ENCODE measurements at places on chromosomes 6 and 20. TPM values are rescaled to one million over a fixed set of nuclear protein-coding genes. Genes with fewer than 3 reads are reported as not detected.

The TGM3 gene
- 0.08 TPM for polyA plus RNA-seq

The BPIFA1 gene
- not detected for polyA plus RNA-seq

The OPN5 gene
- polyA plus RNA-seq, result 0.04 TPM

The SNAP25 gene
- not detected for polyA plus RNA-seq

The GLP1R gene
- not detected for polyA plus RNA-seq

The SLC22A7 gene
- not detected for polyA plus RNA-seq

DNA sequence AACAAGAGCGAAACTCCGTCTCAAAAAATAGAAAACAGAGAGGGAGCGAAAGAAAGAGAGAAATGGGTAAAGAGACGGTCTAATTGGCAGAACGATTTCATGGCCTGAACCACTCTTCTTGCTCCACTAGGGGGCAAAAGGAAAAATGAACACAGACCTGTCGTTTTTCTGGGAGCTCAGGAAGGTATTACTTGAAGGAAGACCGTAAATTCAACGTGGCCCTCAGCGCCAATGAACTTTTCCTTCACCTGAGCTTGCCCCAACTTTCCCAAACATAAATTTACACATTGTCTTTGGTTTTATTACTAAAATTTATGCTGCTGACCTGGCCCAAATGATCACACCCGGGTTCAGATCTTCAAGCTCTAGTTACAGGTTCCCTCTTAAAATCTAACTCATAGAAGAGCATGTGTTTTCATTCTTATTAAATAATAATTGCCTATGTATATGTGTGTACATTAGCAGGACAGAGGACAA is 67.3 kb downstream of the ATP9A start:
- DNase-seq, result no peak

- no peak for DNase-seq
Measured at GRCh38 chr20:13430346-13431002, 208.3 kb downstream of the TASP1 start.

DNA sequence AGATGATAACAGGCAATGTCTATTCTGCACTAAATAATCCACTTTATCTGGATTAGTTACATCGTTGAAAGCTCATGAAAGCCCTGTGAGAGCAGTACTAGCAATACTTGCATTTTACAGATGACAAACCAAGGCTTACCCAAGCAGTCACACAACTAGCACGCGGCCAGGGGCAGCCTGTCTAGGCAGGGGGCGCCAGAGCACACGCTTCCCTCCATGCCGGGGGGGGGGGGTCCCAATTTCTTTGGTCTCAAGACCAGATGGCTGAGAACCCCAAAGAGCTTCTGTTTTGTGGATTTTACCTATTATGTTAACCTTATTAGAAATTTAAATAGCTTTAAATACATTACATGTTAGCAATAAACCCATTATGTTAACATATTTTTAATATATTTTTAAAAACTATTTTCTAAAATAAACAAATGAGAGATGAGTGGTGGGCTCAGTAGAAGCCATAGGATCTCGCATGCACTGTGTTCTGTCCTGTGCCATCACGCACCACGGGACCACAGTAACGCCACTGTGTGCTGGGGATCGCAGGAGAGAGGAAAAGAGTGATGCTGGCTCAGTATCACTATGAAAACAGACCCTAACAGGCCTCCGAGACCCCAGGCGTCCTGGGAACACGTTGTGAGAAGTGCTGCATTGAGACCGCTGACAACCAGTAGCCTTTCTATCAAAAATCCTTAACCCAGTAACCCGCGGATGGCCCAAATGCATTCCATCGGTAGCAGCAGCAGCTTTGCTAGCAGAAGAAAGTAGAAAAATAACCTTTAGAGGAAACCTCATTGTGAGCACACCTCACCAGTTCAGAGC is 5.3 kb upstream of the PRR18 start:
- DNase-seq, result no peak

- DNase-seq, result no peak
Measured at GRCh38 chr6:148765898-148766808, 19.3 kb downstream of the UST start.

- DNase-seq, result no peak
Measured at GRCh38 chr6:42748203-42748898, 2.4 kb upstream of the TBCC start.

GRCh38 chr6:125611573-125612344 is 137.7 kb upstream of the HEY2 start:
- no peak for DNase-seq

DNA sequence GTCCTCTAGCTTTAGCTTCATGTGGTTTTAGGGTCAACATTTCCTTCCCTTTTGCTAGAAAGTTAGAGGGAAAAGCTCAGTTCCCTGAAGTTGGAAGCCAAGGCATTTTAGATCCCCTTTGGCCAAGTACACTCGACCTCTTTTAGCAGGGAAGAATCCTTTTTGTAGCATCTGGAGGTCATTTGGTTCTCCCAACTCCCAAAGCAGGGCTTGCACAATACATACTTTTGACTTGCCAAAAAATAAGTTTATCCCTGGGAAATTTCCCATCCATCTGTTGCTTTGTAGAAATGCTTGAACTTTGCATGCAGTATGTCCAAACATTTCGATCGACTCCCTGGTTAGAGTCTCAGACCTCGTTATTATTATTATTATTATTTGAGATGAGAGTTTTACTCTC is 4.6 kb upstream of the EDEM2 start:
- no peak for DNase-seq

DNA sequence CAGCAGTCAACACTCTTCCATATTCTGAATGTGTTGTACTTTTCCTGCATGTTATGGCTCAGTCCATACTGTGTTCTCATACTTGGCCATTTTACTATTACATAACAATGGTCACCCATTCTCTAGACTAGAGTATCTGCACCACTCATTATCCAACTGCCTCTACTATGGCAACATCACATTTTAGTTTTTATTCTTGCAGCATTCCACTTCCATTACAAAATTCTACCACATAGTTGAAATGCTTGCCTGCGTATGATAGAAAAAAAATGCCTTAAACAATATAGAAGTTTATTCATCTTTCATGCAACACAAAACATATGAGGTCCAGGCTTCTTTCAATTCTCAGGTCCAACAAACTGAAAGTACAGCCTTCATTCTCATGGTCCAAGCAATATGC is 128.0 kb downstream of the TENT5A start:
- no peak for DNase-seq

GRCh38 chr6:136161950-136162349 is 88.2 kb downstream of the MTFR2 start:
- DNase-seq, result no peak

DNA sequence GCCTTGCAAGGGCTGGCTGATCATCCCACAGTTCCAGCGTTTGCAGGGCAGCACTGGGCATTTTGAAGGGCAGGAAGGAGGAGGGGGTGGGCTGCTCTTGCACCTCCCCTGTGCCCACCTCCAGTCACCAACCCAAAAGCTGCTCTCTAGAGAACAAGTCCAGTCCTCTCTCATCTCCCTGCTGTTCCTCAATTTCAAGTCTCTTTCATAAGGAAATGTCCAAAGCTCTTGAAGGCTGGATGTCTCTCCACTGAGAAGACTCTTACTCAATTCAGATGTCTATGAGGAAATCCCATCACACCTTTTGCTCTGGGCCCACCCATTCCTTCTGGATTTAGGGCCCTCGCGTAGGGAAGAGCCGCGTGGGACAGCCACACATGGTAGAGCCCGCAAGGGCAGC is 31.7 kb downstream of the WRNIP1 start:
- DNase-seq, result no peak

DNA sequence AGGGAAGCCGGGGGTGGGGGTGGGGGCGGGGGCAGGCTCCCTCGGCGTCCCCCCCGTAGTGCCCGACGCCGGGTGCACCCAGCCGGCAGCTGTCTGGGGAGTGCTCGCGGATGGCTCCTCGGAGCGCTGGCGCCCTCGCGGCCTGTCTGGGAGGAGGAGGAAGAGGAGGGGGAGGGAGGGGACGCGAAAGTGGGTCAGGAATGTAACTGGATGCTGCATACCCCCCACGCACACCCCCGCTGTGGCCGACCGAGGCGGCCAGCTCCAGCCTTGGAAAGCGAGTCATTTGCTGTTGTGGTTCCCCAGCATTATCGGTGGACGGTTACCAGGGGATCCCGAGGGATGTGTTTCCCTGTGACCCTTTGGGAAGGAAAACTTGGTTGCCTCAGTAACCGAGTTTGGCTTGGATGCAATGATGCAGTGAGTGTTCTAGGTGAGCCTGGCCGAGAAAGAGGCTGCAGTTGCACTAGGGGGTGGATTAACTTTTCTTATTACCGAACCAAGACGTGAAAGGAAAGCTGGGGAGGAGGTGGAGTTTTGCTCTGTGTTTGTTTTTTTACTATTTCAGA is 55.2 kb upstream of the RREB1 start:
- no peak for DNase-seq

DNA sequence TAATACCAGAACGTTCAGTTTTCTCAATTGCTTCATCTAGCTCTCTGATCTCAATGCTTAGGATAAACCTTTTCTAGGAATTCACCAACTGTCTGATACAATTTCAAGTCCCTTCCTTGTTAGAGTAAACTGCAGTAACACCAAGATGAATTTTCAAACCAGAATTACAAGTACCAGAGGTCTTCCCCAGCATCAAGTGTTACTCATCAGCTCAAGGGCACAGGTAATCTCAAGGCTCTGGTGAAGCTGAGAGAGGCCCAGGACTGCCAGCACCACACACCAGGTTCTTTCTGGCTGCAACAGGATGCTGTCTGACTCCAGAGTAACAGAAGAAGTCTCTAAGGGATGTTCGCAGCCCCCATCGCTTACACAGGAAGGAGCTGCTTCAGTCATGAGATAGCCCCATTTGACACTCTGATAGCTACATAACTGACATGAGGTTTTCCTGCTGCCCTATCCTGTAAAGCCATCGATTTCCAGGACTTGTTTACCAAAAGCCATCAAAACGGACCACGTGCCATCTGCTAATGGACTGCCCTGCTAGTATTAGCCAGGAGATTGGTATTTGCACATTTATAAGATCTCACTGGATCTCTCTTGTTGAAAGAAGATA is 549.4 kb downstream of the UTRN start:
- no peak for DNase-seq

GRCh38 chr6:129599467-129599866 is 110.5 kb downstream of the ARHGAP18 start:
- DNase-seq, result no peak

- no peak for DNase-seq
Measured at GRCh38 chr6:3250231-3250675, 8.5 kb upstream of the PSMG4 start.

DNA sequence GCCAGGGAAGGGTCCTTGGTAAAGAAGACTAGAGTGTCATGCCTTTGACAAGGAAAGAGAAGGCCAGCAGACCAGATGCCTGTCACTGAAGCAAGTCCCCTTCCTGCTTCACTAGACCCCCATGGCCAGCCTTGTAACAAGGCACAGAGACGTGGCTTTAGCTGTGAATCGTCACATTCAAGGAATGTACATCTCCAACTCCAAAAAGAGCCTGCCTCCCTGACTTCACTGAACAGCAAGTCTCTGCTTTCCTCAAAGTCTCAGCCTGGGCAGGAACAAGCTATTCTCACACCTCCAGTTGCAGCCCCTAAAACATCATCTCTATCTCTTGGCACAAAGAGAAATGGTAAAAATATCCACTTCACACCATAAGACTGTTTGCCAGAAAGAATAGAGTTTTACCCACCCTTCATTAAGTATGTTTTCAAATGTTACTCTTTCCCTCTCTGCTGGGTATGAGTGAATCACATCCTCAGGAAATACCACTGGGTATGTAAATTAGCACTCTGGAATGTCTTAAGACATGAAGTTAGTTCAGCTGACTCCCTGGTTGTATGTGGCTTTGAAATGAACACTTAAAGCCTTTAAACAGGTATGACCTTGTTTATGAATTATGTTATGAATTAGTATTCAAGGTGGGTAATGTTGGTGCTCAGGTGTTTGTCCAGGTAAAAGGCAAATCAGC is 46.4 kb upstream of the NT5E start:
- peak; percentile 85 for DNase-seq

DNA sequence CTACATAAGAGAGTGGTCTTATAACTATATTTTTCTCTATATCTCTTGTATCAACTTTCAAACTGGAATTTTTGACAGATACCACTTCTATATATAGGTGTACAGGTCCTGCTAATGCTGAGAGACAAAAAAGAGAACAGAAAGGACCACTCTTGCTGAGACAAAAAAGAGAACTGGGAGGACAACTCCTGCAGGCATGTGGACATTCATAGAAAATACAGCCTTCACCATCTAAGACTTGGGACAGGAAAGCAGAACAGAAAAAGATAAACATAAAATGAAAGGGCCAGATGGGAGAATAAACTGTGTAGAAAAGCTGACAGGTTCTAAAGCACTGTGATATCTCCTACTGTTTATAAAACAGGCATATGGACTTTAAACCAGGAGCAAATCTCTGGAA is 541.0 kb upstream of the ADGRB3 start:
- DNase-seq, result no peak

DNA sequence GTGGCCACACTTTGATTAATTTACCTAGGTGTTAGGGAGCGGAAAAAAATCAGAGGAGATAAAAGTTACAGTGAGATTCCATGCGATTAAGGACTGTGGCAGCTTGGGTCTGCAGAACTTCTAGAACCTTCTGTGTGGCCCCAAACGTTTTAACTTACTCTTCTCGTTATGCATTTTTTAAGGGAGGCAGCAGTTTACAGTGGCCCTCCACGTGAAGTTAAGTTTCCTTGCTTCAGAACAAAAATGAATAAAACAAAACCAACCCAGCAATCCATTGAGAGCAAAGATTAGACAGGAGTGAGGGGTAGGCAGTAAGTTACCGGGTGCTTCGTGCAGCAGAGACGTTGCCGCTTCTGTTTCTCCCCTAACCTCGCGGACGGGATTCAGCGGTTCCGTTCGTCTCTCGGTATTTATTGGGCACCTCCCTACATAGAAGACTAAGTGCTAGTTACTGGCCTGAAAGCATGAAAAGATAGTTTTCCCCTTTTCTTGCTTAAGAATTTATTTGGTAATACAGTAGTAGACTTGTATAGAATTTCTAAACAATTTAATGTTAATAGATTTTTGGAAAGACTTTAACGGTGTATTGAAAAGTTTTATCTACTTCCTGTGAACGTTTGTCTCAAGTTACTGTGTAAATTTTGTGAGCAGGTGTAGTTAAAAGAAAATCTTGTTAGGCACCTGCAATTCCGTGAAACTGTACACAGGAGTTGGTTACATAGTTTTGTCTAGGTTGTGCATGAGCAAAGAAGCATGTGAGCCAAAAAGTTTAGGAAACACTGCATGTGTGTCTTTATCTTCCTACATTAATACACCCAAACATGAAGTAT is 1.1 kb downstream of the BAG2 start:
- no peak for DNase-seq

DNA sequence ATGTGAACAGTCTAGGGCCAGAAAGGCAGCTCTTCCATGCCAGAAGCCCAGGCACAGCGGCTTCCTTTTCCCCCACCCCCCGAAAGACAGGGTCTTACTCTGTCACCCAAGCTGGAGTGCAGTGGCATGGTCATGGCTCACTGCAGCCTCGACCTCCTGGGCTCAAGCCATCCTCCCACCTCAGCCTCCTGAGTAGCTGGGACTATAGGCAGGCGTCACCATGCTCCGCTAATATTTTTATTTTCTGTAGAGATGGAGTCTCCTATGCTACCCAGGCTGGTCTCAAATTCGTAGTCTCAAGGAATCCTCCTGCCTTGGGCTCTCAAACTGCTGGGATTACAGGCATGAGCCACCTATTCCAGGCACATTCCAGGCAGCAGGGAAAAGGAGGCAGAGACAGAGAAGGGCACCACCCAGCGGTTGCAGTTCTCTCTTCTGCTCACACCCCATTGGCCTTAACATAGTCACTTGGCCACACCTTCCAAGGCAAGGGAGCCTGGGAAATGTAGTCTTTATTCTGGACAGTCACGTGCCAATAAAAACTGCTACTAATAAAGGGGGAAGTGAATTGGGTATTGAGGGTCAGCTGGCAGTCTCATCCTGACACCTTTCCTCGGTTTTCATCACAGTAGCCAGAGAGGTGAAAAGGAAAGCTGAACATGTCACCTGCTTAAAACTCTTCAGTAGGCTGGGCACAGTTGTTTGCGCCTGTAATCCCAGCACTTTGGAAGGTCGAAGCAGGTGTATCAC is 205.9 kb downstream of the ZMYND8 start:
- no peak for DNase-seq
